Urothelium cell line (cell line): ENCODE measurements at places on chromosomes 3 and 15.

GRCh38 chr3:46477145-46477544 lies 12.4 kb upstream of the LTF start:
- DNase-seq = no peak

GRCh38 chr3:177754508-177754921 lies 557.2 kb upstream of the TBL1XR1 start:
- DNase-seq = no peak

DNA sequence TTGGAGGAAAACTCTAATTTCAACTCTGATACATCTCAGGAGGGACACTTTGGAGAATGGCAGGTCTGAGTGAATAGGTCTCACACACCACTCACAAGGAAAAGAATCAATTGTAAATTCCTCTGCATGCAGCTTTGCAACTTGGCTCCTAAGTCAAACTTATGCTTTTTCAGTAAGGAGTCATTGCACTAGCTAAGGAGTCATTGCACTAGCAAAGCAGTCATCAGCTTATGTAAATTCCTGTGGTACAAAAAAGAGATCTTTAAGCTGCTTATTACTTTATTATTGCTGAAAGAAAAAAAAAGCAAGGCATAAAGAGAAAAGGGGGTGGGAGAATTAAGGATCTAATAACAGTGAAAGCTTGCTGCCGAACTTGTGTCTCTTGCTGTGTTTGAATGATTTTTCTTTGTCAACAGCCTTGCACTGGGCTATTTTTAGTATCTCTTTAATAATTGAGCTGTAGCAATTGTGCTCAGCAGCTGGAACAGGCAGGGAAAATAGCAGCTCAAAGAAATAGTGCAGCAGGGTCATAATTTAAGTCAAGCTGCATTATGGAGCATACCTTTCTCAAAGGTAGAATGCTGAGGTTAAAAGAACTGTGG lies 154.3 kb upstream of the ARPP21 start:
- DNase-seq = no peak

- DNase-seq = no peak
Measured at GRCh38 chr3:172726380-172726779, 15.5 kb upstream of the NCEH1 start.

DNA sequence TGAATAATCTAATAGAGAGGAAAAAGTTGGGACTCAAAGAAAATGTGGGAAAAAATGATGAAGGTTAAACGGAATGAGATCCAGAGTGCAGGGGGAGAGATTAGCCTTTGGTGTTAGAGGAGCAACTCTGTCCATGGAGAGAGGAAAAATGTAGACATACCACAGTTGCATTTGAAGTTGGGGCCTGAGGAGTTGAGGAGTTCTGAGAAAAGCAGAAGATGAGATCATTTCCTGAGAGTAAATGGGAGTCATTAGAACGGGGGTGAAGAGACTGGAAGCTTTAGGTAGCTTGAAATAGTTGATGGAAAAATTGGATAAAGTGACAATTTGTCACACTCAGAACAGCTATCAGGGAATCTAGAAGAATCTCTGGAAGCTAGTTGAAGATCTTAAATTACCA lies 7.3 kb downstream of the CCR5AS start:
- DNase-seq = no peak

GRCh38 chr3:171901615-171902312 lies 58.6 kb downstream of the TMEM212 start:
- DNase-seq = no peak

DNA sequence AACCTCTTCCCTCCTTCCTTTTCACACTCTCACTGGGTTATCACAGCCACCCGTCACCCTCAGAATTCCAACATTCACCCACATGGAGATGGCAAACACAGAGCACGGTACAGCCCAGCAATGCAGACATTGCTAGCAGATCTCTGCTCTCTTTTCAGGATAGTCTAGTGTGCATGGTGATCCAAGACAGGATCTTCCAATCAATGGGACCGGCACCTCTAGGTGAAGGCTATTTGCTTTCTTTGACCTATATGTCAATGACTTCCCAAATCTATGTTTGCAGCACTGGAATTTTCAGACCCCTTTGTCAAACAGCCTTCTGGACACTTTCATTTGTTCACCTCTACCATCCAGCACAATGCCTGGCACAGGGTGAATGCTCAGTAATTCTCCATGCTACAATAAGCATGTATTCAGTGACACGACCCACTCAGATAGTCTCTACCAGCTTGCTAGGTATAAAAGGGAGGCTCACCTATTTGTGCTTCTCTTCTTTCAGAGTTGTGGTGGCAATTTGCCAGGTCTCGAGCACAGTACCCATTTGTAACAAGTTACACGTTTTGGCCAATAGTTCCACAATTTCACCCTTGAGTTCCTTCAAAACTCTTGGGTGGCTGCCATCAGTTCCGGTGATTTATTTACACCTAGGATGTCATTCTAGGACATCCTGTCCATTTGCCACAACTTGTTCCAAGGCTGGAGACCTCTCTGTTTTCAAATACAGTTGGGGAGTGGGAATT lies 279.1 kb upstream of the ICE2 start:
- DNase-seq = peak; percentile 30

- no peak for DNase-seq
Measured at GRCh38 chr15:44064706-44065105, 130.4 kb downstream of the FRMD5 start.

GRCh38 chr3:63955036-63955650 lies 43.0 kb upstream of the SCAANT1 start:
- no peak for DNase-seq

DNA sequence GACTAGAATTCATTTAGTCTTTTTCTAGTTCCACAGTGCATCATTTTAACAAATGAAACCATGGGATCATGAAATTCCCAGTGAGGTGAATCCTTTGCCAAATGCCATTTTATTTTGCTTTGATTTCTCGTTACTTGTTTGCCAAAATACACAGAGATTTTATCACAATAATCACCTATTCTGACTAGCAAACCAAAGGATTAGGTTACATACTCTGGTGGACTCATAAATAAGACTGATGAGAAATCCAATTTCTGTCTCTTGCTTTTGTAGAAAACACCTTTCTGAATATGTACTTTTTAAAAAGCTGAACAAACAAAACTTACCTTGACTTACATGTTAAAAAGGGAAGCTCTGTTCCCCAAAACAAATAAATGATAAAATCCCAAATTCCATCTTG lies 12.2 kb downstream of the ERC2 start:
- DNase-seq = no peak
